Activated T-helper 1 cell treated with anti-CD3 and anti-CD28 coated beads, Interleukin-2, amount 50 U/mL, for 16 hours (primary cell): ENCODE measurements at places on chromosomes 13 and 19.

DNA sequence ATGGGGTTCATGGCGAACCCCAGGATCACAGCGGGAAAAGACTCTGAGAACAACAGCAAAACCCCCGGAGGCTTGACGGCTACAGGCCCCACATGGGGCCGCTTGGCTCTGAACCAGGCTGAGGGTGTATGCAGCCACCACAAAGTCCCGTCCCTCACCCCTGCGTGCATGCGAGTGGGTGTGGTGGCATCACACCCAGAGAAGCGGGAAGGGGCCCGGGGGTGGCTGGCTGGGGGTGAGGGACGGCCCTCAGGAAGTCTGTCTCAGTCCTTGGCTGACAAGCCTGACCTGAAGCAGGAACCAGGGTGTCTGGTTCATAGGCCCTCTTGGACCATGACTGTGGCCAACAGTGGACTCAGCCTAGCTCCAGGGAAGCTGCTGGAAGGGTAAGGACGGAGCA lies 34.2 kb downstream of the CEBPG start:
- no peak for DNase-seq

- no peak for DNase-seq
Observed at GRCh38 chr13:104993708-104994107, 1541.8 kb downstream of the EFNB2 start.

DNA sequence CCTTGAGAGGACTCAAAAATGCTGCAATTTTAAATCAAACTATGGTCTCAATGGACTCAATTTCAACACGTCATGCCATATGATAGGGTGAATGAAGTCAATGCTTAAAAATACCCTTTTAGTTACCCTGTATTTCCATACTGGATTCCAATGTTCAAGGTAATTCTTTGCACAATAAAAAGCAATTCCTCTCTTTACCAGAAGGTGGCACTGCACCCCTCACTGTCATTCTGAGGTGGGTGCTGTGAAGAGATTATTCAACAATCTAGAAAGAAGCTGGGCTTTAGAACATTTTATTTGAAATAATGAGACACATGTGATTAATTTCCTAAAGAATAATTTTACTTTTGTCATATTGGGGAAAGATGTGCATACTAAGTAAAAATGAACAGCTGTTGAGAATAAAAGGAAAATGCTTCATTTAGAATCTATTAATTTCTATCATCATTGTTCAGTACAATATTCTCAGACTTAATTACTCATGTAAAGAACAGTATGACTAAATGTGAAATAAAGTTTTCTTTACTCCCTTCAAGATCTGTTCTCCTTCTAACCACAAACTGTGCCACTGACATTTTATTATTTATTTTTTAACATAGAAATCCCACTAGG lies 789.1 kb downstream of the GPC5 start:
- DNase-seq = no peak

DNA sequence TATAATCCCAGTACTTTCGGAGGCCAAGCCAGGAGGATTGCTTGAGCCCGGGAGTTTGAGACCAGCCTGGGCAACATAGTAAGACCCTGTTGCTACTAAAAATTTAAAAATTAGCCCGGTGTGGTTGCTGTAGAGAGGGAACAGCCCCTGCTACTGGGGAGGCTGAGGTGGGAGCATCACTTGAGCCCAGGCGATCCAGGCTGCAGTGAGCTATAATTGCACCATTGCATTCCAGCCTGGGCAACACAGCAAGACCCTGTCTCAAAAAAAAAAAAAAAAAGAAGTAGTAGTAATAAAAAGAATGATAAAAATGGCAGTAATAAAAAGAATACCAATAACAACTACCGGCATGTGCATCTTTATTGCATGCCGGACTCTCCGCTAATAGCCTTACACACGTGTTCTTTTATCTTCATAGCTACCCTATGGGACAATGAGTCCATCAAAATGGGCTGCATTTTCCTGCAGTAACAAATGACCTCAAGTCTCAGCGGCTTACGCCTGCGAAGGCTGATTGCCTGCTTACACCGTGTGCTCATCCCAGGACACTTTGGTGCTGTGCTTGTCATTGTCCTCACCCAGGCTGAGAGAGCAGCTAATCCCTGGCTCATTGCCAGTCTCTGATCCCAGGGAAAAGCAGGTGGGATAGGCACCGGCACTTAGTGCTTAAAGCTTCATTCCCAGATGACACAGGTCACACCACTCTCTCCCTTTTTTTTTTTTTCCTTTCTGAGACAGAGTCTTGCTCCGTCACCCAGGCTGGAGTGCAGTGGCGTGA lies 14.4 kb upstream of the SYCN start:
- no peak for DNase-seq
